ENCODE measurements at places on chromosomes 1 and 21. TPM values are rescaled to one million over a fixed set of nuclear protein-coding genes. Genes with fewer than 3 reads are reported as not detected.

The OR2T11 gene
- not detected for total RNA-seq

The NAV1 gene
- total RNA-seq, result 77.6 TPM

The MTARC2 gene
- 3.2 TPM for total RNA-seq

The PTAFR gene
- total RNA-seq, result 0.57 TPM

The TTC4 gene
- 20.9 TPM for total RNA-seq

The GPR52 gene
- total RNA-seq, result 0.27 TPM

DNA sequence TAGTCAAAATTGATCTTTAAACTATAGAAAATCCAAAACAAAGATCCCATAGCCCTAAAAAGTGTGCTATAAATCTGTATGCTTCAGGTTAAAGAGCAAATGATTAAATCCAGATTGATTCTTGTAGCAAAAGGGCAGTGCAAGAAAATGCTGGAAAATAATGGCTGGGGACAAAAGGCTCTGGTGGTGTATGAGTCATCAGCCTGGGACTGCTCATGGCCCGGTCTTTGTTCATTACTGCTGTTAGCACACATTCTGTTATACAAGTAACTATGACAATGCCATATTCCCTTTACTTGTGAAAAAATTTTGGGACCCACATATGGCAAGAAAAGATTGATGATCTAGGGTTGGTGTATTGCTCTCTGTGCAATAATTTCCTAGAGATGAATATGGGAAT is 89.1 kb downstream of the RWDD3 start:
- H3K36me3 ChIP-seq, result no peaks in the 10 kb centered on the region
- H3K4me3 ChIP-seq, result no peak overlapping the region
- no peak for DNase-seq
- no peaks in the 10 kb centered on the region for H3K4me1 ChIP-seq

DNA sequence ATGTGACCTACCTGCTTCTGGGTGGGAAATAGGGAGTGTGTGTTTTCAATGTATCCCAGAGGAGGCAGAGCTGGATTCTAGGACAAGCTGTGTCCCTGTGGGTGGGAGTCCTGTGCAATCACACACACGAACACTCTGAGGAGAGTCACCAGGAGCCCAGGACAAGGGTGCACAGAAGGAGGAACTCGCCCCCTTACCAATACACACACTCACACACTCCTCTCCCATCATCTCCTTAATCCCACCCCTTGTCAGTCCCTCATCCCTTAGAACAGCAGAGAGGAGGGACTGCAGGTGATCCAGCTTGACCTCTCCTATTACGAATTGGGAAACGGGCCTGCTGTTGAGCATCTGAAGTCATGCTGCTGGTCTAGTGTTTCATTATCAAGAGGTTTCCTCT is 8.5 kb upstream of the MYBPHL start:
- no peak overlapping the region for H3K27ac ChIP-seq
- DNase-seq, result no peak
- H3K27me3 ChIP-seq, result no peaks in the 10 kb centered on the region
- no peak overlapping the region for H3K4me3 ChIP-seq

DNA sequence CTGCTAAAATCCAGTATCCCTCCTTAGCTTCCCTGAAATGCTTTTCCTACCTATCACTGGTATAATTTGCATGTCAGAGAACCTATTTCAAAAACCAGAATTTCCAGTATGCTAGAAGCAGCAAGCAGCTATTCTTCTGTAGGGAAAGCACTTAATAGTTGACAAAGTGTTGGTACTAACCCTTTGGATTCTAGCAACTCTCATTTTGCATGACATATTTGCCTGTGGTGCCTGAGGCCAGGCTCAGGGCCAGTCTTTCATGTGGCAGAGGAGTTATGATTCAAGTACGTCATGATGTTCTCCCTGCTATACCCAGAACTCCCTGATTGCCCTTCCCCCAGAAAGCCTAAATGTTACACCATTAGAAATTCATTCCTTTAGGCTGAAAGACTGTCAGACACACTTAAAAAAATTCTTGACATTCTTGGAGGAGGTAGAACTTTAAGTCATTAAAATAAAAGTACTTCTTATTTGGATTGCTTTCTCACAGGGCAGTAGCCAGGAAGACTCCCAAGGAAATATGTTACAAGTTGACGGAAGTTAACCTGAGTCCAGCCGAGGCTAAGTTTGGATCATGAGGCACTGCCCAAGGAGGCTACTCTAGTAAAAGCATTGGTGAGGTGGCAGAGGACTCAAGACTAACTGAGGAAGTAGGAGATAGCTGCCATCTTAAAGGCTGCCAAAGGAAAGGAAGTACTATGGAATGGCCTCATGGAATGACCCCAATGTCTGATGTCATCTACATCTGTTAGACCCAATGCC is 298.4 kb upstream of the SPAG17 start:
- no peaks in the 10 kb centered on the region for H3K27me3 ChIP-seq
- no peaks in the 10 kb centered on the region for H3K4me1 ChIP-seq
- no peak overlapping the region for H3K4me3 ChIP-seq
- H3K36me3 ChIP-seq, result no peaks in the 10 kb centered on the region

DNA sequence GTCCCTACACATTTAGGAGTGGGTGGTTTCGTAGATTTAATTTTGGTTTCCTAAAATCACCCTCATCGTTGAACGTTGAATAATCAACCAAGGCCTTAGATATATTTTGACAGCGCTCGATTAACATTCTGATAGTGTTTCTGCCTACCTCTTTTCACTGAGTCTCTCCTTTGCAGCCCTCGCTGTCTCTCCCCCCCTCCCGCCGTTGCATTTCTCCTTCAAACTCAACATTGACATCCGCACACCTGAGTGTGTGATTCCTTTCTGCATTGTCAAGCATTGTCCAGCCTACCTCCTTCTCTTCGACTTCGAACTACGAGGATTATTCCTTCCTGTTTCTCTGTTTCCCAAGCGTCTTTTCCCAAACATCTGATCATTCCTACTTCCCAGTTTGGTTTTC is 1.8 kb upstream of the ADAMTS1 start:
- peaks cover 22% of the 10 kb centered on the region for H3K36me3 ChIP-seq
- peak overlapping the region; percentile 92 for H3K27ac ChIP-seq
- H3K27me3 ChIP-seq, result peaks cover 21% of the 10 kb centered on the region
- DNase-seq, result no peak
- H3K4me1 ChIP-seq, result peaks cover 27% of the 10 kb centered on the region

DNA sequence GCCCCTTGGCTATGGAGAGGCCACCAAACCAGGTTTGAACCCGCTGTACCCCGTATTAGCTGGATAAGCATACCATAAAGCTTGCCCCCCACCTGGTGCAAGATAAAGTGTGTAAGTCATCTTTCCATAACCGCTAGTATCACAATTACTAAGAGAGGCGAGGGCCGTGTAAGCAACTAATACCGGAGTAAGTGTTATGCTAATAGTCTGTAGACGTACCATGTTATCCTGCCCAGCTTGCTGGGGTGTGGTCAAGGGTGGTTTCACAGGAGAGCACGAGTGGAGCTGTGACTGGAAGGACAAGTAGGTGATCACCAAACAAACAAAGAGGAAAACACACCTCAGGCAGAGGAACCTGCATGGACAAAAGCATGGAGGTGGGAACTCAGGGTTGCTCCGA is 3.6 kb upstream of the TNFRSF1B start:
- DNase-seq, result no peak
- H3K4me1 ChIP-seq, result peaks cover 27% of the 10 kb centered on the region
- H3K27me3 ChIP-seq, result peaks cover 22% of the 10 kb centered on the region
- H3K4me3 ChIP-seq, result no peak overlapping the region
- no peak overlapping the region for H3K27ac ChIP-seq
- no peaks in the 10 kb centered on the region for H3K36me3 ChIP-seq

DNA sequence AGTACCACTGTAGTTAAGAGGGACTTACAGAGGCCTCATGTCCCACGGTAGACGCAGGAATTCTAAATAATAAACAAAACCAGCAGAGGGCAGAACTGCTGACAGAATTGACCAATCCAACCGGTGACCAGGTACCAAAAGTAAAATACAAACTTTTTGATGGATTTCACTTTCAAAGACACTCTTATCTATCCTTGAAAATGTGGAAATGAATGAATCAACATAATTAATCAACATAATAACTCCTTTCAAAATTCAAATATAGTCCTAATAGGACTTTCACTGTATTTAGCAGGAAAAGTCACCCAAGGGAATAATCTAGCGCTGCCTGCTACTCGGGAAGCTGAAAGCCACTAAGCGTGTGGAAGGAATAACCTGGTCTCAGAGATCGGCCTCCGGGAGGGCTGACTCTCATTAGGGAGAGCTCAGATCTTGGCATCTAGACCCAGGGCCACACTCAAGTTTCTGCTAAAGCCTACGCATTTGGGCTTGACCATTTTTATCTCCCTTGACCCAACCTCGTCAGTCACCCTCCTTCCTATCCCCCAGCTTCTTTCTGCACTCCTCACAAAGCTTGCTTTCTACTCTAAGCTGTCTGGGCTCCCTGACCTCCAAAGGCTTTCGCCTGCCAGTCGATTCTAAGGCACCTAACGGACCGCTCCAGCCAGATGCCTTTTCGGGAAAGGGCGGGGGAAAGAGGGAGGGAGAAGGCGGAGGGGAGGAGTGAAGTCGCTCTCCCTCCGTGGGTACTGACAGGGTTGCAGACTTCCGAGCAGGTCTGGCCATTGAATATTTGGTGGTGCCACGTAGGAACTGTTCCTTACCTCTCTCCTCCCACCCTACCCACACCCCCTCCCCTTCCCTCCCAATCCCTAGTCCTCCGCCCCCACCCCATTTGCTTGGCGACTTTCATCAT is 1.6 kb downstream of the COL11A1 start:
- peak overlapping the region; percentile 80 for H3K27ac ChIP-seq
- H3K4me3 ChIP-seq, result peak overlapping the region; percentile 97
- peaks cover 62% of the 10 kb centered on the region for H3K4me1 ChIP-seq
- DNase-seq, result peak; percentile 71

DNA sequence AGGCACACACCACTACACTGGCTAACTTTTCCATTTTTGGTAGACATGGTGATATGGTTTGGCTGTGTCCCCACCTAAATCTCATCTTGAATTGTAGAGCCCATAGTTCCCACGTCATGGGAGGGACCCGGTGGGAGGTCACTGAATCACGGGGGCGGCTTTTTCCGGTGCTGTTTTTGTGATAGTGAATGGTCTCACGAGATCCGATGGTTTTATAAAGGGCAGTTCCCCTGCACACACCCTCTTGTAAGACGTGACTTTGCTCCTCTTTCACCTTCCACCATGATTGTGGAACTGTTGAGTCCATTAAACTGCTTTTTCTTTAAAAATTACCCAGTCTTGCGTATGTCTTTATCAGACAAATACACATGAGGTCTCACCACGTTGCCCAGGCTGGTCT is 1.3 kb upstream of the FTCD start:
- H3K27me3 ChIP-seq, result peaks cover 4% of the 10 kb centered on the region
- no peak for DNase-seq
- H3K36me3 ChIP-seq, result no peaks in the 10 kb centered on the region
- H3K4me3 ChIP-seq, result no peak overlapping the region
- H3K4me1 ChIP-seq, result no peaks in the 10 kb centered on the region

DNA sequence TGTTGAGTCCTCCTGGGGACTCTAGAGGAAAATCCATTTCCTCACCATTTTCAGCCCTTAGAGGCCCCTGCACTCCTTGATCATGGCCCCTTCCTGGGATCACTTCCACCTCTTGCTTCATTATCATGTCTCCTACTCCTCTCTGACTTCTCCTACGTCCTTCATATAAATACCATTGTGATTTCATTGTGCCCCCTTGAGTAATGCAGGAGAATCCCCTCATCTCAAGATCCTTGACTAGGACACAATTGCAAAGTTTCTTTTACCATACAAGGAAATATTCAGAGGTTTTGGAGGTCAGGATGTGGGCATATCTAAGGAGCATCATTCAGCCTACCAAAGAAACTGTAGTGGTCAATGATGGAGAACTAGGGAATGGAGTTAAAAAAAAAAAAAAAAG is 8.8 kb upstream of the GBP6 start:
- no peak for DNase-seq
- no peaks in the 10 kb centered on the region for H3K36me3 ChIP-seq
- no peak overlapping the region for H3K27ac ChIP-seq
- no peak overlapping the region for H3K4me3 ChIP-seq
- H3K4me1 ChIP-seq, result peaks cover 13% of the 10 kb centered on the region

- H3K4me1 ChIP-seq, result no peaks in the 10 kb centered on the region
- H3K4me3 ChIP-seq, result no peak overlapping the region
- H3K27ac ChIP-seq, result no peak overlapping the region
- H3K27me3 ChIP-seq, result no peaks in the 10 kb centered on the region
- H3K36me3 ChIP-seq, result no peaks in the 10 kb centered on the region
Measured at GRCh38 chr21:16496609-16497008, 766.8 kb downstream of the USP25 start.

- peaks cover 4% of the 10 kb centered on the region for H3K4me1 ChIP-seq
- H3K4me3 ChIP-seq, result no peak overlapping the region
- peaks cover 2% of the 10 kb centered on the region for H3K27me3 ChIP-seq
- DNase-seq, result no peak
- no peaks in the 10 kb centered on the region for H3K36me3 ChIP-seq
Measured at GRCh38 chr21:25186273-25186672, 421.0 kb downstream of the MRPL39 start.

GRCh38 chr21:37967036-37967435 is 50.8 kb upstream of the KCNJ6 start:
- H3K4me3 ChIP-seq, result no peak overlapping the region
- peaks cover 42% of the 10 kb centered on the region for H3K27me3 ChIP-seq
- H3K4me1 ChIP-seq, result no peaks in the 10 kb centered on the region
- no peak overlapping the region for H3K27ac ChIP-seq

DNA sequence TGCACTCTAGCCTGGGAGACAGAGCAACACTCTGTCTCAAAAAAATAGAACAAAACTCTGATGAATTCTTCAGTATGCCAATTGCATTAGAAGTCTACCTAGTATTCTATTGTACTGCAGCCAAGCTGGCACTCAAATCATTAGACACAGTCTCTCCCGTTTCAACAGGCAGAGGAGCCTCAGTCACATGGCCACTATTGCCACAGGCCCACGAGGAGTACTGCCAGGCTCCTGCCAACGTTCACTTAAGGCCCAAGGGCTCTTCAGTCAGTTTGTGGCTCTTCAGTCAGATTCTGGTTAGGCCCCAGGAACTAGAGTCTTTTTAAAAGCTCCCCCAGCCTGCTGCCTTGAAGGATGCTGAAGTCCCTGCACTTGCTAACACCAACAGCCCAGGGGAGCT is 73.4 kb downstream of the SH3BGR start:
- no peak overlapping the region for H3K4me3 ChIP-seq
- no peak for DNase-seq
- H3K4me1 ChIP-seq, result no peaks in the 10 kb centered on the region
- H3K36me3 ChIP-seq, result no peaks in the 10 kb centered on the region
- H3K27ac ChIP-seq, result no peak overlapping the region
- H3K27me3 ChIP-seq, result peaks cover 44% of the 10 kb centered on the region

DNA sequence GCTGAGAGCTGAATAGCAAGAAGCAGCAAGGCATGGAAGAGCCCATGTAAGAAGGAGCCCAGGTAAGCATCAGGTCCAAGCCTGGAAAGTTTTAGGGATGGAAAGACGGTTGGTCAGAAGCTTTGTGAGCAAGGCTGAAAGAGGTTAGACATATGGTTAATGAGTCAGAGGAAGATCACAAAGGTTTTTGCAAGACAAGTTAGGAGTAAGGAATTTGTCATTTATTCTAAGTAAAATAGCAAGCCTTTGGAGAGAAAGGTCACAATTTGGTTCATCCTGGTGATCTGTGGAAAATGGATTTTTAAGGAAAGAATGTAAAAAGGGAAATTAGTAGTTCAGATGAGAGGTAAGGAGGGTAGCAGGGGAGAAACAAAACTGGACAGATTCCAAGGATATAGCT is 106.7 kb downstream of the DPYD start:
- peaks cover 40% of the 10 kb centered on the region for H3K4me1 ChIP-seq
- H3K27me3 ChIP-seq, result no peaks in the 10 kb centered on the region
- H3K4me3 ChIP-seq, result peak overlapping the region; percentile 4
- peaks cover 31% of the 10 kb centered on the region for H3K36me3 ChIP-seq
